ENCODE measurements at places on chromosomes 12 and 14.

- peak; percentile 87 for DNase-seq
These were observed at the start of gene SNRNP35 for GRCh38 chr12:123457980-123458779. SNRNP35 (plus strand) TSS chr12:123458139; CDS start chr12:123465541, 7,402 bp downstream.

- peak; percentile 78 for DNase-seq
These were observed 45.5 kb upstream of the FAR2 start for GRCh38 chr12:29103539-29103974.

- no peak for DNase-seq
These were observed 375.3 kb upstream of the KITLG start for GRCh38 chr12:88955531-88955930.

DNA sequence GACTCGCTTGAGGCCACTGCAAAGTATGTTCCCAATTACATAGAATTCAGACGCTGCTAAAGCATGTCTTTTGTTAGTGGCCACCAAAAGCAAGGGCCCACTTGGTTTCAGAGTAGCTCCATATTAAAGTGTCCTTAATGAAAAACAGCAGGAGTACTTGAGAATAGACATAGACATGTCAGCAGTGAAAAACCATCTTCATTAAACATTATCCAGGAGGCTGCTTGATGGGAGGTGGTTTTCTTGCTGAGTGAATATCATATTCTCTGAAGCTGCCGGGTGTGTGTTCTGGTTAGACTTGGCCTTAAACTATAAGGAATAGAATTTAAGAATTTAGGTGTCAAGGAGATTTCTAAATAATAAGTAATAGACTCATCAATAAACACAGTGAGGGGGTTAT, 79.5 kb upstream of the CCDC198 start:
- no peak for DNase-seq

Measured in central memory CD4-positive, alpha-beta T cell (primary cell).